ENCODE measurements at places on chromosomes 12 and 14. TPM values are rescaled to one million over a fixed set of nuclear protein-coding genes. Genes with fewer than 3 reads are reported as not detected.

The RIN3 gene
- polyA plus RNA-seq = 21.3 TPM

The OVCH1 gene
- polyA plus RNA-seq = not detected

The PRB3 gene
- 0.17 TPM for polyA plus RNA-seq

The LALBA gene
- polyA plus RNA-seq = not detected

The SRGAP1 gene
- polyA plus RNA-seq = 0.07 TPM

The GPRC5D gene
- 1.5 TPM for polyA plus RNA-seq

The PIANP gene
- polyA plus RNA-seq = not detected

The BHLHE41 gene
- polyA plus RNA-seq = not detected

The HEATR5A gene
- 4.2 TPM for polyA plus RNA-seq

The ADCK1 gene
- polyA plus RNA-seq = 3.8 TPM

The BTBD6 gene
- polyA plus RNA-seq = 17.4 TPM

The KCNC2 gene
- polyA plus RNA-seq = not detected

The IFT43 gene
- polyA plus RNA-seq = 13.5 TPM

The BATF gene
- 119 TPM for polyA plus RNA-seq

The CARMIL3 gene
- polyA plus RNA-seq = not detected

The P2RX7 gene
- 7.5 TPM for polyA plus RNA-seq

The MMP19 gene
- not detected for polyA plus RNA-seq

The PAPOLA gene
- 60.0 TPM for polyA plus RNA-seq
